Dermis blood vessel endothelial cell (primary cell): ENCODE measurements at places on chromosomes 5 and 9. TPM values are rescaled to one million over a fixed set of nuclear protein-coding genes. Genes with fewer than 3 reads are reported as not detected.

DNA sequence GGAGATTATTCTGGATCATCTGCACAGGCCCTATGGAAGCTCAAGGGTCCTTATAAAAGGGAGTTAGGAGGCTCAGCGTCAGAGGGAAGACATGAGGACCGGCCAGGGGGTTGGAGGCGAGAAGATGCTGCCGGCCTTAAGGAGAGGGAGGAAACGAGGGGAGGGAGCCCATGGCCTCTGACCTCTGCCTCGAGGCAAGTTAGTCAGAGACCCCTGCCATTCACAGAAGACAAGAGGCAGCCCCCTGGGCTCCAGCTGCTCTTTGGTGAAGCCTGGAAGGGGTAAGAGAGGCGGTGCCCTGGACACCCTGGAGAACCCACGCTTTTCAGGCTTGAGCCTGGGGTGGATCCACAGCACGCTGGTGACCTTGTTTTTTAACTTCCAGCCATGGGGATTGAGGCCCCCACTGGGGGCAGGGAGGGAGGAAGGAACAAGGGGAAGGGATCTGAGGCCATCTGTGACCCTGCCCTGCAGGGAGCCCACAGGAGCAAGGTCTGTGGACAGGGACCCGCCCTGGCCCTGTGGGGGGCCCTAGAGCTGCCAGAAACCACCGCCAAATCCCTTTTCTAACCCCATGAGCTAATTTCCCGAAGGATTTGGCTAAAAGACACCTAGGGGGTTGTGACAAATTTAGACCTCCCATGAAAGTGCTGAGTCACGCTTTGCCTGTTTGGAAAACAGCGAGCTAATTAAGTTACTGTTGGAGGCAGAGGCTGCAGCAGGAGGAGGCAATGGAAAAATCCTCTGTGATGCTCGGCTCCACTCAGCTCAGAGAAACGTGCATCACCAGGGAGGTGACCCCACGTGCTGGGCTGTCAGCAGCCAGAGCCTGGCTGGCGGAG is 49.7 kb downstream of the OLFM1 start:
- no peak for DNase-seq

DNA sequence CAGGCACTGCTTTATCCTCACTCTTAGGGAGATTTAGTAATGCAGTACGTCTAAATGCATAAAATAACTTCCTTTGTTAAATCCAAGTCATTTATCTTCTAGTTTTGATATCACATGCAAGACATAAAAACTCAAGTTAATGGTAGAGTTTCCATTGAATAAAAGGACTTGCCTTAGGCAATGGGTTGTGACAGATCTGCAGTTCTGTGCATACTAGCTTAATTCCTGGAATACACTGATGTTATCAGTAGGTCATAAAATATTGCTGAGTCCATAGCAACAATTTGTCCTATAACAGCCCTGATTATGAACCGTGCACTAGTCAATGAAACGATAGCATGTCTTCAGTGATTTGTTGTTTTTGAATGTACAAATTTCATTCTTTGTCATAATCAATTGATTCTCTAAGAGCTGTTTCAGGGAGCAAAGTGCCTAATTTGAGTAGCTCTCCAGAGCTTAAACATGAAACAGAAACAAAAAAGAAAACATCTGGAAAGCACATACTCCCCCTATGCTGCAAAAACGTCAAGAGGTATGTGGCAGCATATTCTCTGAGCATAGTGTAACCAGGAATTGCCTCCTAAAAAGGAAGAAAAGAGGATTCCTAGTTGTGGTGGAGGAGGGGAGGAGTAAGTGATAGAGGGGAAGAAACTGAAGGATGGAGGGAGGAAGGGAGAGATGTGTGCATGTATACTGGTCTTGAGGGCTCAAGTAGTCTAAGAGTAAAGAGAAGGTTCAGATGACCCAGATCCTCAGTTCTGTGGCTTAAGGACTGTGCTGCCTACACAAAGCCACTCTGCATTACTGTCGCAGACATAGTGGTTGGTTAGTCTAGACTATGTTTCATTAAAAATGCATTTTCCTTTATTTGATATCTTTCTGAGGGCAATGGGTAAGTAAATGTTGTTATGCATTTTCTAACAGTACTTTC is 589.2 kb downstream of the PRR16 start:
- no peak for DNase-seq

DNA sequence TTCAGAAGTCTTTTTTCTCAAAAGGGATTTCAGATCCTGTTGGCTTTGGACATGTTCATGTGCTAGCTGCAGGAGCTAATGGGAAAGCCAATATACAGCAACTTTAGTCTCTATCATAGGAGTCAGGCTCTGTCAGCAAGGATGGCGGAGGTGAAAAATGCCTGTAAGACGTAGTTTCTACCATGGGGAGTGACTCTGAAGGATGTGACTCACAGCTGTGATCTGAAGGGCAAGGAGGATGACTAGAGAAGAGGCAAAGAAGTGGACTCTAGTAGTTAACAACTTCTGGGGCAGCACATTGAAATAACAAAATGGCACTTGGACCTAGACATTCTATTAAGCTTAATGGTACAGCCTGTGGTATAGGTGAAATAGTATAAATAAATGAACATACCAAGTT is 3.1 kb upstream of the NDUFS4 start:
- no peak for DNase-seq

DNA sequence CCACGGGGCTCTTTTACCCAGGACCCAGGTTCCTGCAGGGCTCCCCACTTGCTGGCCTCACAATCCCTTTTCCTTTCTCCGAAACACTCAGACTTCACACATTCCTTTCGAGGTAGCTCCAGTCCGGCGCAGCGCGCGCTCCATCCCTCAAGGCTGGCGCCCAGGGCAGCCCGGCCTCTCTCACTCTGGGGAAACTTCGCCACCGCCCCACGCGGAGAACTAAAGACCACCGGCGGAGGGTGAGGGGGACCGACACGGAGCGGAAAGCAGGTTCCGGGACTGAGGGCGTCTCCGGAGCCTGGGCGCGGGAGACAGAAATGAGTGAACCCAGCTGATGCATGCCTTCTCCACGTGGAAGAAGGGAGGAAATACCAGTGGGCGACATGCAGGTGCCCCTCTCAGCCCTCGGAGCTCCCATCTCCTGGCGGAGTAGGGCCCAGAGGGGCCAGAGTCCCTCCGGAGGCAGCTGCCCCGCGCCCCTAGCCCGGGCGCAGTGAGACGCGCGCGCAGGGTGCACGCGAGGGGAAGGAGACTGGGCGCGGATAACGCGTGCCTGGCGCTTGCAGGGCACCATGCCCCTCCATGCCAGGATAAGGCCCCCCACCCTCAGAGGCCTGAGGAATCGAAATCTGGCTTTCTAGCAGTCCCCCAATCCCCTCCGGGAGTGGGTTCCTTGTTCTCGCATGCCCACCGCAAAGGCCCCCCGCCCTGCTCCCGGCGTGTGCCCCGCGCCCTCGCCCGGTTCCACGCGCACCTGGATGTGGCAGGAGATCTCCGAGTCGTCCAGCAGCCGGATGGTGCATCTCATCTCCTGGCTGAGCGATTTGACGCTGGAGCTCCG is 650 bp downstream of the FRMD3 start:
- DNase-seq = peak; percentile 6

DNA sequence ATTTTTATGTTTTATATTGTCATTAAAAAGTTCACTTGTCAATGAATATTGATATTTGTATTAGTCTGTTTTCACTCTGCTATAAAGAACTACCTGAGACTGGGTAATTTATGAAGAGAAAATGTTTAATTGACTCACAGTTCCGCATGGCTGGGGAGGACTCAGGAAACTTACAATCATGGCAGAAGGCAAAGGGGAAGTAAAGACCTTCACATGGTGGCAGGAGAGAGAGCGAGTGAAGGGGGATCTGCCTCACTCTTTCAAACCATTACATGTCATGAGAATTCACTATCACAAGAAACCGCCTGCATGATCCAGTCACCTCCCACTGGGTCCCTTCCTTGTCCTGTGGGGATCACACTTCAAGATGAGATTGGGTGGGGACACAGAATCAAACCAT is 27.4 kb downstream of the SRD5A1 start:
- no peak for DNase-seq

ANKRD20A1 gene
- total RNA-seq = 1.7 and 2.6 TPM in 2 replicates

NRG2 gene
- 0.51 TPM in 2 replicates for total RNA-seq

BRINP1 gene
- 0.19 TPM in 1 of 2 replicates, not detected in the other for total RNA-seq

PCDHA12 gene
- total RNA-seq = 0.17 TPM in 1 of 2 replicates, not detected in the other

IL17B gene
- not detected in 2 replicates for total RNA-seq

GFPT2 gene
- total RNA-seq = 0.60 and 0.68 TPM in 2 replicates

GPX3 gene
- 16.8 and 22.8 TPM in 2 replicates for total RNA-seq

N4BP3 gene
- 43.9 and 49.4 TPM in 2 replicates for total RNA-seq
